Memory B cell (primary cell): ENCODE measurements at places on chromosomes 4 and X.

DNA sequence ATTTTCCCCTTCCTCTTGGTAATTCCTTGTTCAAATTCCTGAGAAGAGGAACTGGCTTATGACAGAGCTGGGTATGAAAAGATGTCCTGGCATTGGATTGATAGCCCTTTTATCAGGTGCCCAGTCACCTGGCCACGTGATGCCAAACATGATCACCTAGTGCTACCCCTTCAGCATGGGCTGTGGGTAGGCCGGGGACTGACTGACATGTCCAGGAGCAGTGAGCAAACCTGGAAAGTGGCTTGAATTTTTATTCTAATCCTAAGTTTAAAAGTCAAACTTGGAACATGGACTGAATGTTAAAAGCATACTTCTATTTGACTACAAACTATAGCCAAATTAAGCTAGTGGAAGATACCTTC, 99.7 kb upstream of the CXCL13 start:
- DNase-seq: no peak

GRCh38 chrX:47264483-47265173, 31.8 kb downstream of the USP11 start:
- DNase-seq: no peak

DNA sequence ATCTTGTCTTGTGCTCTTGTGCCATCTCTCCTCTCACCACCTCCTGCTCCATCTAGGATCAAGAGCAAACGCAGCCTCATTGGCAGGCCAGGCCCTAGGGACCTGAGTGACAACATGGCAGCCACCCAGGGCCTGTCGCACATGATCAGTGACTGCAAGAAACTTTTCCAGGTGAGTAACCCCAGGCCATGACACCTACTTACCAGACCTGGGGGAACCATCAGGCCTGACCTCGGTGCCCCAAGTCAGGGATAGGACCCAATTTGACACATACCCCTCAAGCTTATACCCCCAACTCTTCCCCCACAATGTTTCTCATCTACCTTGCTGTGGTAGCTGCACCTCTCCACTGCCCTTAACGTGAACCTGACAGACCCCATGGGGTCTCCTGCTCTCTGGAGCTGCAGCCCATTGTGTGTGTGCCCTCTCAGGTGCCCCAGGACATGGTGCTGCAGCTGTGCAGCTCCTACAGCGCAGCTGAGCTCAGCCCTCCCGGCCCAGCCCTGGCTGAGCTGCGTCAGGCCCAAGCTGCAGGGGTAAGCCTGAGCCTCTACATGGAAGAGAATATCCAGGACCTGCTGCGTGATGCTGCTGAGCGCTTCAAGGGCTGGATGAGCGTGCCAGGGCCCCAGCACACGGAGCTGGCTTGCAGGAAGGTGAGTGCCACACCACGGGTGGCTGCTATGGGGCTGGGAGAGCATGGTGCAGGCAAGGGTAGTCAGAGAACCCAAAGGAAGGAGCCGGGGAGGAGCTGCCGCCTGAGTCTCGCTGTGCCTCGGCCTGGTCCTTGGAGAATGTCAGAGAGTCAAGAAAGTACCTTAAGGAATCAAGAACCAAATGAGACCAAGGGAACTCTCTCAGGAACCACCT, 74.8 kb downstream of the STARD8 start:
- DNase-seq: no peak

GRCh38 chrX:128816919-128817318, 706.4 kb downstream of the SMARCA1 start:
- DNase-seq: no peak

GRCh38 chr4:37873386-37873785, 17.5 kb upstream of the TBC1D1 start:
- DNase-seq: no peak
